ENCODE measurements at places on chromosomes 13 and 19.
A peak's percentile ranks its signal among the peaks of the same experiment; 100 is the strongest.

GRCh38 chr19:36215276-36216123 lies 594 bp downstream of the ZNF146 start:
- DNase-seq, result peak; percentile 49

DNA sequence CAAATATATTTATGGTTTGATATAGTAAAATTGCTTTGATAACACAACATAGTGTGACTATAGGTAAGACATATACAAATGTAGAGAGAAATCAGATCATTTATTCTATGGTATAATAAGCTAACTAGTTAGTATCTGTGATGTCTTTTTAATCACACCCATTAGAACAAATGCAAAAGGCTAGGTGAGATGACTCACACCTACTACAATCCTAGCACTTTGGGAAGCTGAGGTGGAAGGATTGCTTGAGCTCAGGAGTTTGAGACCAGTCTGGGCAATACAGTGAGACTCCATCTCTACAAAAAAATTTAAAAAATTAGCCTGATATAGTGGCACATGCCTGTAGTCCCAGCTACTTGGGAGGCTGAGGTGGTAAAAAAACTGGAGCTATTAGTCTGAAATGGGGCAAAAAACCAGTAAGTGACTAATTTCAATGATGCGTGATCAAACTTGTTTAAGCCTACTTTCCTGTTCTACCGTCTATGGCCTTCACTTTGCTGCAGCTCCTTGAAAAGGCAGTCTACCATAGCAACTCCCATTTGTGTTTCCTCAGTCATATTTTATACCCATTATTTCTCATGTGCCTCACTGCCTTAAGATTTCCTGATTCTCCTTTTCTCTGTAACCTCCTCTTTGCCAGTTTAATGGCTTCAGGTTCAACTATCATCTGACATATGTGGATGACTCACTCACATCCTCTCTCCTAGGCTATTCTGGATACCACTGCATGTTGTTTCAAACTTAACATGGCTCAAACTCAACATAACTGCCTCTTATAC lies 12.5 kb downstream of the ALG5 start:
- DNase-seq, result no peak

GRCh38 chr13:30882026-30882850 lies 23.8 kb upstream of the MEDAG start:
- no peak for DNase-seq

- DNase-seq, result no peak
Measured at GRCh38 chr19:38809592-38810252, 3.0 kb downstream of the LGALS4 start.

DNA sequence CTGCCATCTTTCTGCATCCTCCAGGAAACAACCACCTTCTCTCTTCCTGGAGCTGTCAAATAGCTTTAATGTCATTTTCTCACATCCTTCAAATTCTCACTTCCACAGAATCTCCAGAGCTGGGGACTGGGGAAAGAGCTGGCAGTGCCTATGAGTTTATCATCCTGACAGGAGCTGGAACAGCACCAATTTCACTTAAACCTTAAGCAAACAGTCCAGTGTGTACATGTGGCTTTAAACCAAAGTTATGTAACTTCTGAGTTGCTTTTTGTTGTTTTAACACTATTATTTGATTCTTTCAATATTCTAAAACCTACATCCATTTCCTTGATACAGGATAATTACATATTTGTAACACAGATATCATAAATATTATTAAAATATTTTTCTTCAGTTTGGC lies 331.5 kb upstream of the ARGLU1 start:
- DNase-seq, result no peak

- DNase-seq, result no peak
Measured at GRCh38 chr19:1507192-1507660, 5.6 kb downstream of the ADAMTSL5 start.
